Stimulated activated CD8-positive, alpha-beta memory T cell treated with anti-CD3 and anti-CD28 coated beads, Interleukin-15, amount 100 ng/mL, for 1 hour (primary cell): ENCODE measurements at places on chromosomes 16 and 17.

DNA sequence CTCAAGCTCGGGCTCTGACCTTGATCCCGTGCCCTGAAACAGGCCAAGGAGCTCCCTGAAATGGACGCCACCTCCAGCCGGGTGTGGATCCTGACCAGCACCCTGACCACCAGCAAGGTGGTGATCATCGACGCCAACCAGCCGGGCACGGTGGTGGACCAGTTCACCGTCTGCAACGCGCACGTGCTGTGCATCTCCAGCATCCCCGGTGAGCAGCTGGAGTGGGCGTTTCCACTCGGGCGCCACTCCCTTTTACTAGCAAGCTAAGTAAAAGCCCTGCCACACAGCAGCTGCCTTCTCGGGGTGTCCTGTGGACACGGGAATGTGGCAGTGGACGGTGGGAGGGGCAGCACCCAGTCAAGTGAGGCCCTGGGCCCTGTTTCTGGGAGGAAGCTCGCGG is 6.4 kb downstream of the NME3 start:
- no peak for DNase-seq

GRCh38 chr17:73713136-73713535 is 68.9 kb upstream of the SDK2 start:
- no peak for DNase-seq

DNA sequence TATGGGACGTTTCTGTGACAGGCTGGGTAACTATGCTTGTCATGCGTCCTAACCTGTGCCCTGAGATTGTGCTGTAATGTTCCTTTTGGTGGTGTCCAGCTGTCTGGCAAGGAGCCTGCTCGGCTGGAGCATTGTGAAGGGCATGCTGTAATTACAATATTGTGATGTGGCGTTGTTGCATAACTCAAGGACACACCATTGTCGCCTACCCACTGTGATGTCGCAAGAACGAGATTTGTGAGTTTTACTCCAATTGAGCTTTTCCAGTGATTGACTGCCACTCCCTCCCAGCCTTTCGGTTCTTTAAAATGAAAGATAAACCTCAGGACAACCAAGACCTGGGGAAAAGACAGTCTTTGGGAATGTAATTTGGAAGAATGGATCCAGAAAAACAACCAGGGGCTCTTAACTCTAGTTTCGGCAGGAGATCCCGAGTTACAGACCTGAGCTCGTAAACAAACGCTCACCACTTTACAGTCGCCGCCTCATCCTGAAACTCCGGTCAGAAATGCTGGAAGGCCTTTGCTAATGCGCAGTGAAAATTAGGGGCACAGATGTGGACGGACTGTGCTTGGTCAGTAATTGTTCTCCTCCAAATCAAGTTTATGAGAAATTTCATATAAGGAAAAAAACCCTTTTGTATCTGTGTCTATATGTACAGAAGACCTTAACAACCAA is 1.3 kb downstream of the ZNF750 start:
- DNase-seq, result no peak

GRCh38 chr17:31829649-31830048 is 29.4 kb downstream of the COPRS start:
- no peak for DNase-seq

DNA sequence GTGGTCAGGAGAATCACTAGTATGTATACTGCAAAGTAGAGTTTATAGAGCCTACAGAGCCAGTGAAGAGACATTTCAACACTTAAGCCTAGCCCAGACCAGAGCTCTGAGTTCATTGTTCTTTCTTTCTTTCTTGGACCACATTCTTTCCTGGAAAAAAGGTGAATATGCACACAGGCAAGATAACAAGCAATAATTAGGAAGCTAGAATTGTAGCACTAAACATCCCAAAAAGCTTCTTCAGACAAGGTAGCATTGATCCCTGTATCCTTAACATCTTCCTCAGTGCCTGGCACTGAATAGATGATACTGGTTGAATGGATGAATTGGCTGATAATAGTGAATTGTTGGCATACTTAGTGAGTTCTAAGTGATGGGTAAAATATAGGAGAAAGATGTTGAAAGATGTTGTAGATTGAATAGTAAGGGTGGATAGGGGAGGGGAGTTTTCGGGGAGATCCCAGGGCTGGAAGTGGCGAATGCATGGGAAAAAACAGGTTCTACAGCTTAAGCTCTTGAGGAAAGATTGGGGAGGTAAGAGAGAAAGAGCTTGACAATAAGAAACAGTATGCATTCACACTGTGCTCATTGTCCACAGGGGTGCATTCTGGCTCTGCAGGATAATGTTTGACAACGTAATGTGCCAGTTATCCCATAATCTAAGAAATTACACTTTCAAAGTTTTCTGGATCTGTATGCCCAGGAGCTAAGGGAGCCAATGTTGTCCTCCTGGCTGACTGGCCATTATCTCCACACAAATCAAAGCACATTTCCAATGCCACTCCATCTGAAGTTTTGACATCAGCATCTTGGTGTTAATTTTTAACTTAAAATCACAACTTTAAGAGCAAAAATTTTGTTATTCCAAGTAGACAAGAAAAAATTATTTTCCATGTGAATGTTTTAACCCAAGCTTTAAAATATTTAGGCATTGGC is 35.6 kb downstream of the TUBD1 start:
- no peak for DNase-seq

GRCh38 chr16:75305364-75306098 is 54.1 kb upstream of the BCAR1 start:
- DNase-seq, result no peak

DNA sequence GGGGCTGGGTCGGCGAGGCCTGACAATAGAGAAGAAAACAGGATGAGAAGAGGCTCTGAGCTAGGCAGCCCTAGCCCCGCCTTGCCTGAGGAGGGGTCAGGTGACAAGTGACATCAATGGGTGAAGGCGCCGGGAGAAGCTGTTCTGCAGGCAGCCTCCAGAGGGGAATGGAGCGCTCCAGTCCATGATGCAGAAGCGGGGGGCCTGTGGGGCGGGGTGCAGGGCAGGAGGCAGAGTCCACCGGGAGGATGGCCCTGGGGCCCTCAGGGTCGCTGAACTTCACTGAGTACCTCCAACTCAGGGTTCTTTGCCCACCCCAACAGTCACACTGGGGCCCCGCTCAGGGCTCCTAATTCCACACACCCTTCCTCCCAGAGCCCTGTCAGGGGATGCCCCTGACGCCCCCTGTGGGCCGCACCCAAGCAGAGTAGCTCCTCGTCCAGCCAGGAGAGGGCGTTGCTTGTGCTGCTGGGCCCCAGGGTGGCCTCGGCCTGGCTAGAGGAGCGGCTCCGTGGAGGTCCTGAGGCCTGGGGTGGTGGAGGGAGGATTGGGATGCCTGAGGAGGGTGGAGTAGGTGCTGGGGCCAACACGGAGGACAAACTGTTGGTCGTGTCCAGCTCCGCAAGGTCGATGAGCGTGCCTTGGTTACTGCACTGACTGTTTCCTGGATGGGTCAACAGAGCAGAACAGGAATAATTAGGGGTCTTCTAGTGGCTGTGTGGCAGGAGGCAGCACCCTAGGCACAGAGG is 20.8 kb downstream of the GGA3 start:
- DNase-seq, result no peak

- DNase-seq, result no peak
Measured at GRCh38 chr17:83010206-83011200, 68.9 kb upstream of the METRNL start.

DNA sequence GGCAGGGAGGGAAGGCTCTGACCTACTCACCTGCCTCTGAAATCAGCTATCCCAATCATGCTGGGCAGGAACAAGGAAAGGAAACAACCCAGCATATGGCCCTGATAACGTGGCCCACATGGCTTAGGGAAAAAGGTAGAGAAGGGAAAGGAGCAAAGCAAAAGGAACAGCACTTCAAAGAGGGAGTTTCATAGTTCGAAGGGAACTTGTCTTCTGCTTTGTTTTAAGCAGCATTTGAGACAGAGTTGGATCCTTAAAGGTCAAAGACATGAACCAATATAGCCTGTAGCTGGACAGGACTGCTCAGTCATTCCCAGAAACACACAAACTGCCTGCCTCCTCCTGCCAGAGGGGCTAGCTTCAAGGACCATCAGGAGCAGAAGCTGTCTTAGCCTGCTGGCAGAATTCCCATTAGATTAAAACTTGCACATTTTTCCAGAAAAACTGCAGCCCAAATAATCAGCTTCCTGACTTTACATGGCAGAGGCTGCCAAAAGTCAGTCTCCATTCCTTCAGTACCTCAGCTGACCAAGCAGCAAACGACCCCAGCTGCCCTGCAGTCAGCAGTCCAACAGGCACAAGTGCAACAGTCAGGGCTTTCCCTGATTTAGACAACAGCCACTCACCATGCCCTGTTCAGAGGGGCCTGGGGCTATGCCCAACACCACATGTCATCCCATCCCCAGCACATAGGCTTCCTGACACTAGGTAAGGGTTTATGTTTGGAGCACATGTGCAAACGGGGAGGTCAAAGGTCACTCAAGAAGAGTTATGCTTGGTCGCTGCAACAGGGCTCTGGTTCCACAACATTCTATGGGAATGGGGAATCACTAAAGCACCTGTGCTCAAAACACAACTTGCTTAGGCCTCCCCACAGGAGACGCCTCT is 32.5 kb downstream of the RANBP10 start:
- DNase-seq, result no peak

GRCh38 chr17:42378959-42379594 is 9.2 kb downstream of the STAT3 start:
- DNase-seq, result no peak

- no peak for DNase-seq
Measured at GRCh38 chr17:57523926-57524632, 221.0 kb downstream of the CCDC182 start.

GRCh38 chr17:39224778-39225307 is 902 bp downstream of the STAC2 start:
- no peak for DNase-seq

- no peak for DNase-seq
Measured at GRCh38 chr17:73718912-73719311, 74.7 kb upstream of the SDK2 start.

DNA sequence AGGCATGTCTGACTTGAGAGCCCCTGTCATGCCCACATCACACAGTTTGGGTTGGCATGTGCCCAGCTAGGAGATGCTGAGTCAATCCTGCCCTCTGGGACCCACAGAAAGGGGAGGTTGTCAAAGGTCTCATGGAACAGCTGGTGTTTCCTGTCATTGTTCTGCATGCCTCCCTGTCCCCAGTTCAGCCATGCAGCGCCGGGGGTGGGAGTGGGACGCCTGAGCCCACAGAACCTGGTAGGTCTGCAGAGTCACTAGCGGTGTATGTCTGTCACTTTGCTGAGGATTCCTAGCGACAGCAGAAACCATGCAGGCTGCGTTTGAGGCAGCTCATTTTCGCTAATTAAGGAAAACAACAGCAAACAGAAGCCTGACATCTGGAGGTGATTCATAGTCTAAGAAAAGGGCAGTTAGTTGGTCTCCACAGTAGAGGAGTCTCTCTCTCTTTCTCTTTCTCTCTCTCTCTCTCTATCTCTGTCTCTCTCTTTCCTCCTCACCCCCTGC is 19.6 kb upstream of the CCL1 start:
- DNase-seq, result peak; percentile 1

GRCh38 chr17:39200070-39200879 is at the start of gene RPL19:
TSS of gene RPL19 (plus strand) at chr17:39200283. CDS start at chr17:39200345, 62 bp downstream.
- DNase-seq, result peak; percentile 59

DNA sequence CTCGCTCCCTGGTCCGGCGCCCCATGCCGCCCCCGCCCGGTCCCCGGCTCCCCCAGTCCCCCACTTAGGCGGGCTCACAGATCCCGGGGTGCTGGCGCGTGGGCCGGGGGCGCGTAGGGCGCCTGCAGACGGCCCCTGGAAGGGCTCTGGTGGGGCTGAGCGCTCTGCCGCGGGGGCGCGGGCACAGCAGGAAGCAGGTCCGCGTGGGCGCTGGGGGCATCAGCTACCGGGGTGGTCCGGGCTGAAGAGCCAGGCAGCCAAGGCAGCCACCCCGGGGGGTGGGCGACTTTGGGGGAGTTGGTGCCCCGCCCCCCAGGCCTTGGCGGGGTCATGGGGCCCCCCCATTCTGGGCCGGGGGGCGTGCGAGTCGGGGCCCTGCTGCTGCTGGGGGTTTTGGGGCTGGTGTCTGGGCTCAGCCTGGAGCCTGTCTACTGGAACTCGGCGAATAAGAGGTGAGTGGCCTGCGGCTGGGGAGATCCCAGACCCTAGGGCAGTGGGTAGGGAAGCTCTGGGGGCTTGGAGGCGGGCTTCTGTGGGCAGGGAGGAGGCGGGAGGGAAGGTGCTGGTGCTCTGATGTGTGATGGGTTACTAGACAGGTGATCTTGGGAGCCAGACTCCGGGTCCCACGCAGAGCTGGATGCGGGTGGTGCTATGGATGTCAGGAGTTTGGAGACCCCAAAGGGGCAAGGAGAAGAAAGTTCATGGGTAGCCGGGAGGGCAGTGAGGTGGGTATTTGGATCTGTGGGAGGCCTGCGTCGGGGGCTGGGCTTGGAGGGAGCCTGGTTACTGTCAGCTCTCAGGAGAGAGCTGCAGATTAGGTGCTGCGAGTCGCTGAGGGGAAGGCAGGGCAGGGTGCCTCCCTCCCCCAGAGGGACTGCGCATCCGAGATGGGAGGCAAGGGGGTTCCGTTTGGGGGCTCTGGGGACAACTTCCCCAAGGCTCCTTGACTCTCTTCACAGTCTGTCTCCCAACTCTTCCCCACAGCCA is 560 bp downstream of the EFNB3 start:
- DNase-seq, result no peak

DNA sequence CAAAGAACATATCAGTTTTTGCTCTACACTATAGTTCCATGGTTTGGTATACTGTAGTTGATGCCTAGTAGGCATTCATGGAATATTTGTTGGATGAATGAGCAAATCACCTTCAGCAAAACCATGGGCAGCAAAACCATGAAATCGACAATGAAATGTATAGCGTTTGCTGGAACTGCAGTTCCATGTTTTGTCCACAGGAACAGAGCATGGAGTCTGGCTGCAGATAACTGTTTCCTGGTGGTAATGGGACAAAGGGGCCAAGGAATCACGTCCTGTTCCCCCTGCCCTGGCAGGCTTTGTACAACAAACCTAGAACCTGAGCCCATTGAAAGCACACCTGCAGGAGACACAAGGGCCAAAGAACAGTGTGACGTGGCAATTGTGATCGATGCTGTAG is 101.1 kb downstream of the USP31 start:
- DNase-seq, result no peak

GRCh38 chr16:81403601-81404391 is 40.8 kb upstream of the CMIP start:
- DNase-seq, result peak; percentile 74

DNA sequence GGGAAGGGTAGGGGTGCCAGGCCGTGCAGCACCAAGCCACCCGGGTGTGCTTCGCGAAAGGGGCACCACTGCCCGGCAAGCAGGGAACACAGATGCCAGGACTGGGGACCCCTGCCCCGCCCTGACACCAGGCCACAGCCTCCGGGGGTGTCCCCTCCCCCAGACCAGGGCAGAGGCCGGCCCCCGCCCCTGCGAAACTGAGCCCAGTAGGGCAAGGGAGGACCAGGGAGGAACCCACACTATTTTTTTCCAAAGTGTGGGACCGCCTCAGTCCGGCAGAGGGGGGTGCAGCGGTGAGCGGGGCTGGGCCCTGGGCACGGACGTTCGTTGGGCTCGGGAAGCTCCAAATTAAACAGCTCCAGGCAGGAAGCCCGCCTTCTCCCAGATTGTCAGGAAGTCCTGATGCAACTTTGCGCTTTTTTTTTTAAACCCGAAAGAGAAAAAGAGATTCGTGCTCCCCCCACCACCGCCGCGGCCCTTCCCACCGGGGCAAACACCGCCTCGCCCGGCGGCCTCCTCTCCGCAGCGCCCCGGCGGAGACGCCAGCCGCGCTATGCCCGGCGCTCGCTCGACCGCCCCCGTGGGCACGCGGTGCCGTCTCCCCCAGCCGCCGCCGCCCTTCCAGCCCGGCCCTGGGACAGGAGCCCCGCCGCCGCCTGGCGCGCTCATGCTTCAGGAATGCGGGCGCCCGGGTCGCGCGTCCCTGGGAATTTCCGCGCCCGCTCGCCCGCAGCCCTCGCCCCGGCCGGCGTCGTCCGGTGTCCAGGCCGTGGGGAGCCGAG is 755 bp downstream of the PIEZO1 start:
- no peak for DNase-seq
